A549 treated with Hydrocortisone at 1 μM for 4 hours (cell line): ENCODE measurements at places on chromosomes 6 and 20. TPM values are rescaled to one million over a fixed set of nuclear protein-coding genes. Genes with fewer than 3 reads are reported as not detected.

C6orf132 gene
- total RNA-seq = 2.7 to 3.3 TPM (median 3.1 TPM) in 5 replicates

MTG2 gene
- 33.3 to 41.8 TPM (median 36.8 TPM) in 5 replicates for total RNA-seq

BTBD3 gene
- total RNA-seq = 11.9 to 18.1 TPM (median 17.0 TPM) in 5 replicates

COL9A3 gene
- 0.33 to 0.70 TPM (median 0.55 TPM) in 5 replicates for total RNA-seq
